ENCODE measurements at places on chromosomes 11 and 22. TPM values are rescaled to one million over a fixed set of nuclear protein-coding genes. Genes with fewer than 3 reads are reported as not detected.

The ARHGAP32 gene
- 22.8 TPM for total RNA-seq

The MUC6 gene
- not detected for total RNA-seq

DNA sequence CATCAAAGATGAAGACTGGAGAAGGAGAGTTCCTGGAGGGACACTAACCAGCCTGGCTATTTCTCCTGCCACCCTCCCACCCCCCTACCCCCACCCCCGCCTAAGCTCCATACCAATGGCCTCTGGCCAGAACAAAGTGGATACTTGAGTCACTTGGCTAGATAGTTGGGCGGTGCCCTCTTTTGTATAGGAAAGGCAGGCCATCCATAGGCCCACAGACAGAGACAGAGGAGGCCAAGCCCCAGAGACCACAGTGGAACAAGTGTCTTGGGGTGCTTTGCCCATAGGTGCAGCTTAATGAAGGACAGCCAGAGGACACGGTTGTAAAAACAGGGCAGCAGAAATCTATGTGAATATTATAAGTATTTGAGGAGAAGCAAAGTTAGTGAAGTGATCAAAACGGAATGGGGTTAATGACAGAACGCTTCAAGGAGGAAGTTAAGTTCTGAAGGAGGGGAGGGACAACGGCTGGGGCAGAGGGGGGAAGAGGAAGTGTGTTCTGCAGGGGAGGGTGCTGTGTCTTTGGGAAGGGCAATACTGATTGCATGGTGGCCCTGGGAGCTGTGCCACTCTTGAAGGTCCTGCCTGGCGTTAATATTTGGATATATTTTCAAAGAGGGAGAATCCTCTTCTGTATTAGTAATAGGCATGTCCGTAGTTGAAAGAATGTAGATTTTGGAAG lies 32.7 kb downstream of the FLI1 start:
- no peaks in the 10 kb centered on the region for H3K27me3 ChIP-seq
- H3K4me3 ChIP-seq, result no peak overlapping the region
- H3K36me3 ChIP-seq, result no peaks in the 10 kb centered on the region
- H3K27ac ChIP-seq, result no peak overlapping the region
- DNase-seq, result no peak

- peak overlapping the region; percentile 84 for H3K27ac ChIP-seq
- no peak overlapping the region for H3K4me3 ChIP-seq
- H3K36me3 ChIP-seq, result no peaks in the 10 kb centered on the region
- H3K27me3 ChIP-seq, result no peaks in the 10 kb centered on the region
Measured at GRCh38 chr22:46578824-46579561, 41.2 kb upstream of the GRAMD4 start.

GRCh38 chr11:2888266-2888968 lies 2.8 kb upstream of the CDKN1C start:
- DNase-seq, result peak; percentile 98
- peaks cover 19% of the 10 kb centered on the region for H3K4me1 ChIP-seq
- H3K4me3 ChIP-seq, result no peak overlapping the region

GRCh38 chr11:104465321-104465720 lies 301.4 kb upstream of the PDGFD start:
- no peak overlapping the region for H3K4me3 ChIP-seq
- no peak for DNase-seq
- H3K27me3 ChIP-seq, result no peaks in the 10 kb centered on the region
- H3K36me3 ChIP-seq, result no peaks in the 10 kb centered on the region

- H3K27ac ChIP-seq, result no peak overlapping the region
- H3K4me3 ChIP-seq, result no peak overlapping the region
- no peaks in the 10 kb centered on the region for H3K27me3 ChIP-seq
- DNase-seq, result no peak
Measured at GRCh38 chr11:114724916-114725524, 46.7 kb downstream of the NXPE2 start.

GRCh38 chr11:109939166-109939810 lies 153.9 kb upstream of the ZC3H12C start:
- H3K4me1 ChIP-seq, result no peaks in the 10 kb centered on the region
- DNase-seq, result peak; percentile 33
- H3K27me3 ChIP-seq, result no peaks in the 10 kb centered on the region
- H3K4me3 ChIP-seq, result no peak overlapping the region
- H3K27ac ChIP-seq, result no peak overlapping the region

The SPTBN2 gene
- 18.3 TPM for total RNA-seq

- H3K4me1 ChIP-seq, result no peaks in the 10 kb centered on the region
- H3K27ac ChIP-seq, result no peak overlapping the region
- H3K36me3 ChIP-seq, result no peaks in the 10 kb centered on the region
- H3K27me3 ChIP-seq, result peaks cover 18% of the 10 kb centered on the region
- no peak for DNase-seq
- no peak overlapping the region for H3K4me3 ChIP-seq
Measured at GRCh38 chr22:35524966-35525686, 15.5 kb upstream of the RASD2 start.

The SCN4B gene
- 0.90 TPM for total RNA-seq

- H3K27me3 ChIP-seq, result no peaks in the 10 kb centered on the region
- no peaks in the 10 kb centered on the region for H3K4me1 ChIP-seq
- no peak overlapping the region for H3K27ac ChIP-seq
- H3K36me3 ChIP-seq, result no peaks in the 10 kb centered on the region
Measured at GRCh38 chr11:76551400-76551799, 106.6 kb downstream of the EMSY start.

- no peak overlapping the region for H3K4me3 ChIP-seq
- no peaks in the 10 kb centered on the region for H3K36me3 ChIP-seq
- no peak overlapping the region for H3K27ac ChIP-seq
- no peak for DNase-seq
- peaks cover 11% of the 10 kb centered on the region for H3K4me1 ChIP-seq
- no peaks in the 10 kb centered on the region for H3K27me3 ChIP-seq
Measured at GRCh38 chr11:100769165-100769564, 82.1 kb downstream of the ARHGAP42 start.

DNA sequence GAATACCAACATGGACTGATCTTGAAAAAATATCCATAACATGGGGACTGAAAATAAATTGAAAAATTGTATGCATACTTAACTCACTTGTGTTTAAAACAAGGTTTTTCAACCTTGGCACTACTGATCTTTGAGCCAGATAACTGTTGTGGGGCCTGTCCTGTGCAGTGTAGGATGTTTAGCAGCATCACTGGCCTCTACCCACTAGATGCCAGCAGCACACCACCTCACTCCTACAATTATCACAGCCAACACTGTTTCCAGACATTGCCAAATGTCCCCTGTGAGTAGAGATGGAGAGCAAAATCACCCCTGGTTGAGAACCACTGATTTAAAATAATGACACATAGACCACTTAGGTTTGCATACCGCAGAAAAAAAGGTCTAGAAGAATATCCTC lies 45.0 kb upstream of the SLC1A2 start:
- H3K4me1 ChIP-seq, result no peaks in the 10 kb centered on the region
- DNase-seq, result no peak
- H3K36me3 ChIP-seq, result no peaks in the 10 kb centered on the region
- H3K27me3 ChIP-seq, result no peaks in the 10 kb centered on the region
- no peak overlapping the region for H3K27ac ChIP-seq

- no peaks in the 10 kb centered on the region for H3K4me1 ChIP-seq
- H3K4me3 ChIP-seq, result no peak overlapping the region
- H3K27me3 ChIP-seq, result no peaks in the 10 kb centered on the region
- DNase-seq, result no peak
- H3K27ac ChIP-seq, result no peak overlapping the region
- no peaks in the 10 kb centered on the region for H3K36me3 ChIP-seq
Measured at GRCh38 chr11:57397394-57397990, 7.0 kb upstream of the PRG2 start.

- no peaks in the 10 kb centered on the region for H3K36me3 ChIP-seq
- peak overlapping the region; percentile 84 for H3K27ac ChIP-seq
- DNase-seq, result no peak
- H3K4me3 ChIP-seq, result peak overlapping the region; percentile 33
- H3K4me1 ChIP-seq, result peaks cover 5% of the 10 kb centered on the region
Measured at GRCh38 chr11:45209000-45209879, 62.8 kb downstream of the PRDM11 start.

The OR8A1 gene
- not detected for total RNA-seq

DNA sequence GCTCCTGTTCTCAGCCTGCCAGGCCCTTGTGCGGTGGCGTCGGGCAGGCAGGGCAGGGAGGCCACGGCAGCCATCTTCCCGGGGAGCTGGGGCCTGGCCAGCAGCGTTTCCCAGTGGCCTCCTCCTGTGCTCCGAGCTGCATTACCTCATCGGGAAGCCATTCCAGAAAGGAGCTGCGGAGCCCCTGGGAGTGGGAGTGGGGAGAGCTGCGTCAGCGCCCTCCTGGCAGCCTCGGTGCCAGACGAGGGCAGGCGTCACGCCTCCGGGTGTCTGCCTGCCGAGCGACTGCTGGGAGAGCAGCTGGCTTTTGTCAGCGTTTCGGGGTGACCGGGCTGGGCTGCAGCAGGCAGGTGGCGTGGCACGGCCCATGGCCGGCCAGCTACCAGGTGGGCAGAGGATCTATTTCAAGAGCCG lies 30.9 kb upstream of the WNT7B start:
- H3K36me3 ChIP-seq, result no peaks in the 10 kb centered on the region
- peak overlapping the region; percentile 95 for H3K27ac ChIP-seq
- DNase-seq, result peak; percentile 71
- no peaks in the 10 kb centered on the region for H3K27me3 ChIP-seq
- H3K4me3 ChIP-seq, result no peak overlapping the region

DNA sequence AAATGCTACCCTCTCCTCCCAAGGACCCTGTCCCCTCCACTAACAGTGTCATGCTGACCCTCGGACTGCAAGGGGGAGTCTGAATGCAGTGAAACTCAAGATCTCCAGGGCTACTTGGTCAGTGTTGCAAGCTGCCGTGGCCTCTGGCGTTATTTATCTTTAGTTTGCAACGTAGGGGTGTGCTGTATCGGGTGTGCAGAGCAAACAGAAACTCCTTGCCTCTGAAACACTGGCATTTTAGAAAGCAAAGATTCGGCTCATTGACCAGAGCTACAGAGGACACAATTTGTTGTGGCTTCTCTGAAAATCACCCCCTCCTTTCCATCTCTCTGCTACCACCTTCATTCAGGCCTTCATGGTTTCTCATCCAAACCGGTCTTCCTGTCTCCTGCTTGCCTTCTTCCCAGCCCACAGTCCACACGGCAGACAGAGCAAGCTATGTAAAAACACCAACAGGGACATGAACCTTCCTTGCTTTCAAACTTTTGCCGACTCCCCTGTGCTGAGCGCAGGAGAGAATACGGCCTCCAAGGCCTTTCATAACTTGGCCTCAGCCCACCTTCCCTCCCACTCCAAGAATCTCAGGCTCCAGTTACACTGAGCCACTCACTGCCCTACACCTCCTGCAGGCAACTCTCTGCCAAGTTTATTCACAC lies 14.9 kb downstream of the FZD4 start:
- H3K27ac ChIP-seq, result peak overlapping the region; percentile 75
- peaks cover 15% of the 10 kb centered on the region for H3K4me1 ChIP-seq
- H3K27me3 ChIP-seq, result no peaks in the 10 kb centered on the region
- DNase-seq, result peak; percentile 43
- H3K36me3 ChIP-seq, result no peaks in the 10 kb centered on the region
- H3K4me3 ChIP-seq, result peak overlapping the region; percentile 26

- no peak for DNase-seq
- H3K36me3 ChIP-seq, result peaks cover 33% of the 10 kb centered on the region
- H3K27ac ChIP-seq, result no peak overlapping the region
Measured at GRCh38 chr11:35723493-35723892, 60.9 kb downstream of the TRIM44 start.

DNA sequence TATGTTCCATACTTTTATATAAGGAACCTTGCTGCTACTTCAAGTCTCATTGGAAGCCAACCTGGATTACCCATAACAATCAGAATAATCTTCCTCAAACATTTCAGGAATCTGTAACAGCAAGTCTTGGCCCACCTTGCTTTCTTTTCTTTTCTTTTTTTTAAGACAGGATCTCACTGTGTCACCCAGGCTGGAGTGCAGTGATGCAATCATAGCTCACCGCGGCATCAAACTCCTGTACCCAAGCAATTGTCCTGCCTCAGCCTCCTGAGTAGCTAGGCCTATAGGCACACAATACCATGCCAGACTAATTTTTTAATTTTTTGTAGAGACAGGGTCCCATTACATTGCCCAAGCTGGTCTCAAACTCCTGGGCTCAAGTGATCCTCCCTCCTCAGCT lies 29.3 kb upstream of the PRDM10 start:
- DNase-seq, result no peak
- no peak overlapping the region for H3K27ac ChIP-seq

- H3K4me3 ChIP-seq, result peak overlapping the region; percentile 37
- H3K36me3 ChIP-seq, result no peaks in the 10 kb centered on the region
- no peaks in the 10 kb centered on the region for H3K27me3 ChIP-seq
- no peak overlapping the region for H3K27ac ChIP-seq
- H3K4me1 ChIP-seq, result peaks cover 23% of the 10 kb centered on the region
Measured at GRCh38 chr11:77147668-77148321, 19.7 kb downstream of the MYO7A start.

- H3K4me3 ChIP-seq, result no peak overlapping the region
- no peaks in the 10 kb centered on the region for H3K27me3 ChIP-seq
- H3K27ac ChIP-seq, result no peak overlapping the region
- DNase-seq, result no peak
Measured at GRCh38 chr11:6225896-6226295, 8.5 kb downstream of the FHIP1B start.

The PLA2G6 gene
- total RNA-seq, result 60.3 TPM

GRCh38 chr22:46484861-46485595 lies 52.4 kb downstream of the CELSR1 start:
- no peak for DNase-seq
- H3K4me1 ChIP-seq, result no peaks in the 10 kb centered on the region
- H3K4me3 ChIP-seq, result no peak overlapping the region
- no peaks in the 10 kb centered on the region for H3K27me3 ChIP-seq

The MUC5B gene
- under 0.01 TPM for total RNA-seq

GRCh38 chr11:100638648-100639047 lies 48.4 kb upstream of the ARHGAP42 start:
- no peaks in the 10 kb centered on the region for H3K4me1 ChIP-seq
- H3K36me3 ChIP-seq, result no peaks in the 10 kb centered on the region
- no peak for DNase-seq
- H3K4me3 ChIP-seq, result no peak overlapping the region
- peak overlapping the region; percentile 76 for H3K27ac ChIP-seq

GRCh38 chr11:119420631-119421030 lies 2.3 kb downstream of the THY1 start:
- no peak overlapping the region for H3K27ac ChIP-seq
- no peak overlapping the region for H3K4me3 ChIP-seq
- H3K27me3 ChIP-seq, result peaks cover 2% of the 10 kb centered on the region
- no peak for DNase-seq
- H3K4me1 ChIP-seq, result no peaks in the 10 kb centered on the region
- no peaks in the 10 kb centered on the region for H3K36me3 ChIP-seq
